ENCODE measurements at places on chromosomes 1 and 21.

- DNase-seq: no peak
Measured at GRCh38 chr1:38586993-38587646, 272.5 kb downstream of the RRAGC start.

- DNase-seq: no peak
Measured at GRCh38 chr1:169484683-169485430, 887 bp downstream of the SLC19A2 start.

DNA sequence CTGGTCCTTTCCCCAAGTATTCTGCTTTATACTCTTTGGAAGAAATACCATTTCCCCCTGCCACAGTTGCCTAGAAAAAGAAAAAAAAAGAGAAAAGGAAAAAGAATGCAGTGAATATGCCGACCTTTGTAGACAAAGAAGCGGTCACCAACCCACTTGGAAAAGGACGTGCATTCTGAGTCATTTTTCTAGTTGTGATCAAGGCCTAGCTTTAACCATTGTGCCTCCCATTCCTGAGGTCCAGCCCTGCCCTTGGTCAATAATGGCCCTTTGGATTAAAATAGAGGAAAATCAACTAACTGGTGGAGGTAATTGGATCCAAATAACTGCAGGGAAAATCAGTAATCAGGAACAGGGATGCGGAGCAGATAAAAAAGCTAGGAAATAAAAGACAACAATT lies 24.8 kb downstream of the S1PR1 start:
- no peak for DNase-seq

DNA sequence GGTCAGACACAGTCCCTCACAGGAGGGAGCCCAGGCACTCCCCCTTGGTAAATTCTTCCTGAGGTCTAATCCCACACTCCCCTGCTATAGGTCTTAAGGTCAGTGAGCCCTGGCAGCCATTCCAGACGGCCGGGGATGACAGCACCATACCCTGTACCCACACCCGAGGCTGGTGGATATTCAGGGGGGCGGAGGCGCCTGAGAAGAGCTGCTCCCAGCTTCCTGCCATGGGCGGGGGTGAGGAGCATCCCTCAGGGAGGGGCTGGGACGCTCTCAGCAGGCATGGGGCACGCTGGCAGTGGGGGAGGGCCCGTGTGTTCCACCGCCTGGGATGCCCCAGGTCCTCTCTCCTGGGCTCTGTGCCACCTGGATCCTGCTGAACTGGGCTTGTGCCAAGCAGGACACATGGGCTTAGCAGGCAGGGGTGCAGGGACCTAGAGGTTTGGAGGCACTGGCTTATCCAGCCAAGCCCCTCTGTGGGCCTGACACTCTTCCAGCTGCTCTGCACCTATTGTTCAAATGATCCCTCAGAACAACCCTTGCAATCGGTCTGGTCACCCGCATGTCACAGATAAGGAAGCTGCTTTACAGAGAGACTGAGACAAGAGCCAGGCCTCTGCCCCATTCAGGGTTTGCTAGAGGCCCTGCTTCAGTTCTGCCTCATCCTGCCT lies 5.7 kb upstream of the ADGRB2 start:
- no peak for DNase-seq

- DNase-seq: no peak
Measured at GRCh38 chr1:60073605-60074278, at the start of gene C1orf87. Gene C1orf87, minus strand, starts transcription at chr1:60073770. Its CDS starts 1,127 bp downstream, at chr1:60072643.

DNA sequence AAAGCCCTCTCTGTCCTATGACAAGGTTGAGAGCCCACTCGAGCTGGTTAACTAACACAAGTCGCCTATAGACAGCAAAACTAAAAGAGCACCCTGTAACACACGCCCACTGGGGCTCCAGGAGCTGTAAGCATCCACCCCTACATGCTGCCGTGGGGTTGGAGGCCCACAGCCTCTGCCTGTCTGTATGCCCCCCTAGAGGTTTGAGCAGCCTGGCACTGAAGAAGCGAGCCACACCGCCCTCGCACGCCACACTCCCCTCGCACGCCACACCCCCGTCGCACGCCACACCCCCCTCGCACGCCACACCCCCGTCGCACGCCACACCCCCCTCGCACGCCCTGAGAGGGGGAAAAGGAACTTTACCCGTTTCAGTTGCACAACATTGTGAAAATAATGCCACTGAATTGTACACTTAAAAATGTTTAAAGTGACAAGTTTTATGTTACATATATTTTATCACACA lies 13.2 kb upstream of the HMGCL start:
- no peak for DNase-seq

GRCh38 chr1:172948457-172948856 lies 102.3 kb downstream of the TNFSF18 start:
- no peak for DNase-seq

DNA sequence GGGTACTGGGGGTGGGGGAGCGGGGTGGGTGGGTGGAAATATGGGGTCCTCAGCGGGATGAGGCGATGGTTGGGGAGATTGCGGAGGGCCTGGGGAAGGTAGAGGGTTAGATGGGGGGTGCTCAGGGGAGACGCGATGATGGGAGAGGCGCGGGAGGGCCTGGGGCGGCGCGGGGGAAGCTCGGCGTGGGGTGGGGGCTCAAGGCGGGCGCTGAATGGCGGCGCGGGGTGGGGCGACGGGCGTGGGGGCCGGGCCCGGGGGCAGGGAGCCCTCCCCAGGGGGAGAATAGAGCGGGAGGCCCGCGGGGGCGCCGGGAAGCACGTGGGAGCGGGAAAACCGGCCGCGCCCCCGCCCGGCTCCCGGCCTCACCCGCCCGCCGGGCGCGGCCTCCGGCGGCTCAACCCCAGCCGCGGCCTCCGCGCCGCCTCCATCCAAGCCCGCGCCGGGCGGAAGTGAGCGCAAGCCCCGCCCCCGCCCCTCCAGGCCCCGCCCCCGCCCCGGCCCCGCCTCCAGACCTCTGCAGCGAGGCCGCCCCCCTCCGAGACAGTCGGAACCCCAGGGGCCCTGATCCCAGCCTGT lies at the start of gene FAAP20:
Gene FAAP20, minus strand, starts transcription at position 454 of the 579 bp plus-strand sequence. Its CDS starts 23 bp downstream, at position 431.
- DNase-seq: no peak

DNA sequence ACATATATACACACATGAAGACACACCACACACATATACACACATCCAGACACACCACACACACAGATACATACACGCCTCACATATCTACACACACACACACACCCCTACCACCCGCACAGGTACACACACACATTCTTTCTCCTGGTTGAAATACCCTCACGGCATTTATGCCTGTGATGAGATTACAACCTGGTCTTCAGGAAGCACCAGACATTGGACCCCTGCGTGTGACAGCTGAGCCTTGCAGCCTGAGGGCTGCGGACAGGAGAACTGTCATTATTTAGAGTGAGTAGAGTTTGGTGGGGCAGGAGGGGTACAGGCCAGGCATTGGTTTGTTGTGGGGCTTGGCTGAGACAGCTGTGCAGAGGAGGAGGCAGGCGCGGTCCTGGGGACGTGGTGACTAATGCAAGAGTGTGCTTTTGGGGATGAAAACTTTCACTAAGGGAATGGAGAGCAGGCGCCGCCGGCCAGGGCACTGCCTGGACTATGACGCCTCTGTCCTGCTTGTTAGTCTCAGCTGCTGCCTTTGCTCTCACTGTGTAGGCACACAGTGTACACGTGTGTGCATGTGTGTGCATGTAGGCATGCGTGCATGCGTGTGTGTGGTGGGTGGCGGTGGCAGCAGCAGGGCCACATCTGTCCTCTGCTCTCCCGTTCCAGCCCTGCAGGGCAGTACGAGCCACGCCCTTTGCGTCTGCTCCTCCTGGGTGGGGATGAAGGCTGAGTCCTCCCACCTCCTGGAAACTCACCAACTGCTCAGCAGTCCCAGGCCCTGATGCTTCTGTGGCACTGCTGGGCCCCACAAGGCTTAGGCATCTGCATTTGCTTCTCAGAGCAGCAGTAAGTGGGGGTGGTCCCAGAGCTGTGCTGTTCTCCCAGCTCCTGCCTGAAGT lies 57.6 kb downstream of the SPSB1 start:
- DNase-seq: peak; percentile 22

DNA sequence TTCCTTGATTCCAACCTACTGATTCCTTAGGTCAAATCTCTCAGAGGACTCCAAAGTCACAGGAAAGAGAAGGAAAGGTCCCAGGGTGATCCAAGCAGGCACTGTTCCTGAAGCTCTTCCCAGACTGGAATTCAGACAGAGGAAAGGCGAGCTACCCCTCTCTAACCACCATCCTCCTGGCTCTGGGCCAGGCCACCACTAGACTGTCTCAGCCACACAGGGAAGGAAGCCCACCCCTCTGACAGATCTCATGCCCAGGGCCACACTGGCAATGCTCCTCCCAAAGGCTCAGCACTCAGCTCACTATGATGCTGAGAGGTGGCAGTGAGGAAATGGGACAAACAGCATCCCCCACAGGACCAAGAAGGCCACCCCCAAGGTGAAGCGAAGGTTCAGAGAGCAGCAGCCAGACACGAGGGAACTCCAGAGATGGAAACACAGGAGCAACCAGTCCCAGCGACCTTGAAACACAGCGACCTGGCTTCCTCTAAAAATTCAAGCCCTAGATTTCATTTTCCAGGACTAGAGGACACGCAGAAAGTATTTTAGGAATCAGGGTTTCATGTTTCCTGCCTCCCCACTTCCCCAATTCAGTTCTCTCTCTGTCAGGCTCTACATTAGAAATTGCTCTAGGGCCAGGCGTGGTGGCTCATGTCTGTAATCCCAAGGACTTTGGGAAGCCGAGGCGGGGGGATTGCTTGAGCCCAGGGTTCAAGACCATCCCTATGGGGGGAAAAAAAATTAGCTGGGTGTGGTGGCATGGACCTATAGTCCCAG lies 18.8 kb downstream of the PIK3C2B start:
- no peak for DNase-seq

- no peak for DNase-seq
Measured at GRCh38 chr1:116311193-116311592, 61.9 kb upstream of the ATP1A1 start.

- no peak for DNase-seq
Measured at GRCh38 chr1:205438213-205439158, 16.6 kb upstream of the LEMD1 start.

- no peak for DNase-seq
Measured at GRCh38 chr21:40166291-40166843, 299.1 kb downstream of the PCP4 start.

DNA sequence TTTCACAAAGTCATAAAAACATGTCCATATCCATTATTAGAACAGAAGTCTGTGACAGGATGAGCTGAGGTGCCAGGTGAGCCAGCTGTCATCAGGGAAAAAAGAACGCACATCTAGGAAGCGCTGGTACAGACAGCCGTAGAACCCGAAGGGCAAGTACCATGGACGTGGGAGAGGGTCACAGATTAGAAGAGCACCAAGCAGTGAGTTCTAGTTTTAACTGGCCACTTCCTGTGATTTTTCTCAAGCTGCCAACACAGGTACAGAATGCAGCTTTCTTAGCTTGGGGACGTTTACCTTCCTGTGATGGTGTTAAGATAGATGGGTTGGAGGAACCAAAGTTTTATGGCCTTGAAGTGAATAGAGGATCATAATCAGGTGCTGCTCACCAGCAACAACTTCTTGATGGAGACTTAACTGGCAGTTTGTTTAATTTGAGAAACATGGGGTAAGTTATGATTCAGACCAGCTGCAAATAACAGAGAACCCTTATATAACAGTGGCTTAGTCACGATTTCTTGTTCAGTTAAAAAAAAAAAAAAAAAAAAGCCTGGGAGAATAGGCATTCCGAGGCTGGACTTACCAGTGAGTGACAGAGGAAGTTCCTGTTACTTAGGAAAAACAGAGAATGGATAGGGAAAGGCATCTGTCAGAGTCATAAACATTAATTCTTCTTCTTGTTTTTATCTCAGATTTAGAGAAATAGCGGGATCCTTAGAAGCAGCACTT lies 30.9 kb downstream of the AGT start:
- peak; percentile 49 for DNase-seq

GRCh38 chr1:47821760-47822159 lies 175.4 kb downstream of the TRABD2B start:
- DNase-seq: no peak

DNA sequence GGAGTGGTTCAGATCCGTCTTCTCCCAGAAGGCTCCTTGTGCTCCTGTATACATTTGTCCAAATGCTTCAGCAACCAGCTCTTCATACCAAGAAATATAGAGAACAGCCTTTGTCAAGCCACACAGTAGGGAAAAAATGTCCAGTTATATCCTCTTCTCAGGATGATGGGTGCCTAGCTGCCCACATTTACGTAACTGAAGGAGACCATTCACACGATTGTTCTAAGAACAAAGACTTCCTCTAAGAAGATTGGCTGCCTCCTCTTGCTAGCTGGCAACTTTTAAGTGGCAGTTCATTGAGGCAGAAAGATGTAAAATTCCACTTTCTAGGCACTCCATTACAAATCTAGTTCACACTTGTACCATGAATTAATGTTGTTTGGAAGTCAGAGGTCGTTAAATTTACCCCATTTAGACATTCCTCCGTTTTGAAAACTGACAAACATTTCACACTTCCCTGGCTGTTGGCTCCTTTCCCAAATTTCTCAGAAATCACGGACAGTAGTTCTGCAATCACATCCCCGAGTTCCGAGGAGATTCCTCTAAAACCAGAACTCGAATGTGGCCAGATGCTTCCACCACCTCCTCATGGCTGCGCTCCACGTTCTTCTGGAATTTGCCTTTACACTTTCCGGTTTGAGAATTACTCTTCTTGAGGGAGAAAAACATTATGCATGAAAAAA lies 45.6 kb upstream of the CSF1 start:
- DNase-seq: peak; percentile 34

DNA sequence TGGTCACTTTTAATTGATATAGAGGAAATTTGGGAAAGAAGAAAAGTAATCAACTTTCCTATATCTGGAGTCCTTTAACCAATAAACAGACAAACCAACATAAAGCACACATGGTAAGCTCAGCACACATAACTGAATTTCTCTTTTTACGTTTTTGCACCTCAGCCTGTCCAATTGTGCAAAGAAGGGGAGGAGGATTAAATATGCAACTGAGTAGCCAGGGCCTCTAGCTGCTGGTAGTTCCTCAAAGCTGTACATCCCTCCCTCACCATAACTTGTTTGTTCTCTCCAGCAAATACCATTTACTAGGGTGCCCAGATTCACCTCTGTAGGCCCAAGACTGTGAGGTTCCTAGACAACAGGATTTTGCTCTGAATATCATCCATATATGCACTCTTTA lies 25.4 kb downstream of the ST6GALNAC5 start:
- DNase-seq: no peak

DNA sequence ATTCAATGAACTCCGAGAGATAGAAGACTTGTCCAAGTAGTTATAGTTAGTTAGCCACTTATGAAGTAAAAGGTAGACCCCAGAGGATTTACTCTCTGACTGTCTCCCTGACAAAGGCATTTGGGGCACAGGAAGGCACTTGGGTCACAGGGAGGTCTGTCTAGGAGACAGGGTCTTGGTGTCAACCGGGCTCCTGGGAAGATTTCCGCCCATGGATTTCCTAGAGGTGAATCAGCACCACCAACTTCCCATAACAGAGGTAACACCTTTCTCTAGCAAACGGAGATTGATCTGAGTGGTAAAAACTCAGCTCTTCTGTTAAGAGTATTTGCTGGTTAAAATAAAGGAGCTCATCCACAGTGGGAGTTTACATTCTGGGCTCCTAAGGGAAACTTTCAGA lies 16.4 kb downstream of the CCN1 start:
- DNase-seq: no peak
